ENCODE measurements at places on chromosomes 2 and 18. TPM values are rescaled to one million over a fixed set of nuclear protein-coding genes. Genes with fewer than 3 reads are reported as not detected.

Gene C1GALT1C1L
- total RNA-seq = 0.36 TPM

Gene SERPINB4
- total RNA-seq = not detected

Gene SPHKAP
- 0.14 TPM for total RNA-seq

Gene ANKRD23
- 3.7 TPM for total RNA-seq

Gene CHRNA1
- 2.3 TPM for total RNA-seq

Gene C2orf15
- total RNA-seq = 3.3 TPM

Gene DYSF
- 2.4 TPM for total RNA-seq

Gene CCL20
- total RNA-seq = 13.6 TPM

Gene AAMP
- 97.2 TPM for total RNA-seq

Gene ADD2
- total RNA-seq = 0.21 TPM

Gene RAX
- not detected for total RNA-seq

Gene SH3RF3
- 1.3 TPM for total RNA-seq

Gene CD8B2
- 0.08 TPM for total RNA-seq

Gene UGT1A10
- total RNA-seq = 112 TPM

Gene SNORC
- 38.2 TPM for total RNA-seq

Gene BUB1
- 3.8 TPM for total RNA-seq

Gene GPR39
- 22.3 TPM for total RNA-seq

Gene APOB
- total RNA-seq = 0.24 TPM

Gene RAPGEF4
- total RNA-seq = 1.2 TPM

Gene VIL1
- total RNA-seq = 488 TPM

Gene RAPH1
- 47.4 TPM for total RNA-seq

Gene CUL3
- total RNA-seq = 87.2 TPM

Gene FBXO36
- 1.6 TPM for total RNA-seq

Gene SPP2
- not detected for total RNA-seq

Gene ZNF516
- total RNA-seq = 23.6 TPM

Gene ALPP
- total RNA-seq = 0.15 TPM

Gene CDH2
- total RNA-seq = 0.98 TPM

Gene DSG3
- 0.15 TPM for total RNA-seq

Gene CYP27A1
- 28.1 TPM for total RNA-seq

Gene LYG1
- total RNA-seq = 0.55 TPM

Gene CFAP65
- total RNA-seq = 0.76 TPM

Gene CAPN13
- total RNA-seq = 49.7 TPM

Gene PSMA8
- total RNA-seq = not detected

Gene UPP2
- not detected for total RNA-seq

Gene GPBAR1
- total RNA-seq = 3.0 TPM

Gene RRM2
- total RNA-seq = 15.8 TPM

Gene SP140
- 1.1 TPM for total RNA-seq

Gene CABYR
- 0.79 TPM for total RNA-seq

Gene ITGA4
- 12.0 TPM for total RNA-seq

Gene ICOS
- 0.34 TPM for total RNA-seq

Gene PER2
- 35.4 TPM for total RNA-seq

Gene CPO
- total RNA-seq = not detected

Gene FABP1
- 3,160 TPM for total RNA-seq

Gene TMEM247
- total RNA-seq = not detected

Gene SERTAD2
- total RNA-seq = 16.0 TPM

Gene EVX2
- total RNA-seq = not detected
